ENCODE measurements at places on chromosomes 6 and 20.

DNA sequence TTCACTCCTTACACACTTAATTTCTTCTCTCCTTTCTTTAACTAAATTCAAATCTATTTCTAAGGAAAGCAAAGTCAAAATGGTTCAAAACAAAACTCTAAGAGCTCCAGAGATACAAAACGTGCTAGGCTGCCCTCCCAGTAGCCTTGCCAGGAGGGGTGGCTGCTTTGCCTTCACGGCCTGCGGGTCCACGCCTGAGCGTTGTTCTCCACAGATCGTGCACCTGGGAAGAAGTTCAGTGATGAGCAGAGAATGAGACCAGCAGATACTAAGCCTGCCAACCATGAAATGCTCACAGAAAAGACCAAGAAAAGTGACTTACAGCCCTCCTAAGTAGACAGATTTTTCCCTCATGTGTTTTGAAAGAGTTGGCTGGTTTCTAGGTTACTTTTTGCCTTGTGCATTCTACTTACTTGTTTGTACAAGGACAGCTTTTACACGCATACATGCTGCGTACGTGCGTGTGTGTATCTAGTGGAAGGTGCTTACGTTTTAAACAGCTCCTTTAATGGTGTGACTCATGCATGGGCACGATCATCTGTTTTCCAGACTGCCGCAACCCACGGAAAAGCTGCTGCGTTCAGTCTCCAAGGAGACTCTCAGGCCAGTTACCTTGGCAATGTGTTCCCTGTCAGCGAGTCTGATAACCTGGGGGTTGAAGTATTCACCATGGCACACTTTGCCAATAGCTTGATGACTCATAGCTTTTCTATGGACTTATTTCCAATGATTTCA lies 32.4 kb upstream of the PBOV1 start:
- no peak for DNase-seq
- H3K27me3 ChIP-seq, result peaks cover 7% of the 10 kb centered on the region
- H3K4me3 ChIP-seq, result no peak overlapping the region
- no peaks in the 10 kb centered on the region for H3K4me1 ChIP-seq
- H3K36me3 ChIP-seq, result no peaks in the 10 kb centered on the region
- no peak overlapping the region for H3K27ac ChIP-seq

GRCh38 chr6:125738276-125738675 lies 11.2 kb upstream of the HEY2 start:
- H3K4me3 ChIP-seq, result no peak overlapping the region
- H3K27me3 ChIP-seq, result peaks cover 35% of the 10 kb centered on the region
- no peaks in the 10 kb centered on the region for H3K36me3 ChIP-seq
- no peaks in the 10 kb centered on the region for H3K4me1 ChIP-seq

- no peaks in the 10 kb centered on the region for H3K36me3 ChIP-seq
- no peak for DNase-seq
- no peaks in the 10 kb centered on the region for H3K4me1 ChIP-seq
- no peak overlapping the region for H3K27ac ChIP-seq
Measured at GRCh38 chr20:722822-723644, 45.3 kb downstream of the SLC52A3 start.

DNA sequence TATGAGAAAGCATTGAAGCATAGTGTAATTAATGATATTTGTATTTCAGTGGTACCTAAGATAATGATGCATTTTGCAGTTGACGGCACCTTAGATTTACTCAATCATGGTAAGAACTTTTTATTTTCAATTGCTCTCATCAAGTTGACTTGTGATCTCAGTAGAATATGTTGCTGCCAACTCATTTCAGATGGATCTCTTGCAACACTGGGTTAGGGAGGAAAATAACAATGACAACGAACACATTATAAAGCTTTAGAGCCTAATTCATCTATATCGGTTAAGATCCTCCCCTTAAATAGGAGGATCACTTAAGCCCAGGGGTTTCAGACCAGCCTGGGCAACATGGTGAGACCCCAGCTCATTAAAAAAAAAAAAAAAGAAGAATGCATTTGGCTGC lies 18.0 kb upstream of the TBC1D22B start:
- H3K36me3 ChIP-seq, result no peaks in the 10 kb centered on the region
- no peak for DNase-seq
- H3K4me3 ChIP-seq, result no peak overlapping the region
- H3K27me3 ChIP-seq, result no peaks in the 10 kb centered on the region
- H3K4me1 ChIP-seq, result peaks cover 16% of the 10 kb centered on the region

- no peak overlapping the region for H3K4me3 ChIP-seq
- H3K4me1 ChIP-seq, result no peaks in the 10 kb centered on the region
- no peaks in the 10 kb centered on the region for H3K27me3 ChIP-seq
- no peak for DNase-seq
- H3K36me3 ChIP-seq, result no peaks in the 10 kb centered on the region
- no peak overlapping the region for H3K27ac ChIP-seq
Measured at GRCh38 chr6:73231986-73232391, 6.7 kb upstream of the KHDC1L start.

- H3K4me3 ChIP-seq, result no peak overlapping the region
- DNase-seq, result no peak
- H3K36me3 ChIP-seq, result peaks cover 20% of the 10 kb centered on the region
- no peaks in the 10 kb centered on the region for H3K27me3 ChIP-seq
- no peak overlapping the region for H3K27ac ChIP-seq
- H3K4me1 ChIP-seq, result no peaks in the 10 kb centered on the region
Measured at GRCh38 chr20:34491226-34491931, 24.8 kb upstream of the DYNLRB1 start.

DNA sequence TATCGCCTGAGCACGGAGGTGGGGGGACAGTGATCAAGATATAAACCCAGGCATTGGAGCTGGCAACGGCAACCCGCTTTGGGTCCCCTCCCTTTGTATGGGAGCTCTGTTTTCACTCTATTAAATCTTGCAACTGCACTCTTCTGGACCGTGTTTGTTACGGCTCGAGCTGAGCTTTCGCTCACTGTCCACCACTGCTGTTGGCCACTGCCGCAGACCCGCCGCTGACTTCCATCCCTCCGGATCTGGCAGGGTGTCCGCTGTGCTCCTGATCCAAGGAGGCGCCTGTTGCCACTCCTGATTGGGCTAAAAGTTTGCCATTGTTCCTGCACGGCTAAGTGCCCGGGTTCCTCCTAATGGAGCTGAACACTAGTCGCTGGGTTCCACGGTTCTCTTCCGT lies 48.9 kb upstream of the CD83 start:
- no peak overlapping the region for H3K4me3 ChIP-seq
- no peaks in the 10 kb centered on the region for H3K27me3 ChIP-seq
- no peaks in the 10 kb centered on the region for H3K4me1 ChIP-seq

- H3K4me3 ChIP-seq, result no peak overlapping the region
- H3K4me1 ChIP-seq, result no peaks in the 10 kb centered on the region
- no peak overlapping the region for H3K27ac ChIP-seq
- DNase-seq, result no peak
Measured at GRCh38 chr6:123616016-123616415, 20.7 kb downstream of the TRDN start.

DNA sequence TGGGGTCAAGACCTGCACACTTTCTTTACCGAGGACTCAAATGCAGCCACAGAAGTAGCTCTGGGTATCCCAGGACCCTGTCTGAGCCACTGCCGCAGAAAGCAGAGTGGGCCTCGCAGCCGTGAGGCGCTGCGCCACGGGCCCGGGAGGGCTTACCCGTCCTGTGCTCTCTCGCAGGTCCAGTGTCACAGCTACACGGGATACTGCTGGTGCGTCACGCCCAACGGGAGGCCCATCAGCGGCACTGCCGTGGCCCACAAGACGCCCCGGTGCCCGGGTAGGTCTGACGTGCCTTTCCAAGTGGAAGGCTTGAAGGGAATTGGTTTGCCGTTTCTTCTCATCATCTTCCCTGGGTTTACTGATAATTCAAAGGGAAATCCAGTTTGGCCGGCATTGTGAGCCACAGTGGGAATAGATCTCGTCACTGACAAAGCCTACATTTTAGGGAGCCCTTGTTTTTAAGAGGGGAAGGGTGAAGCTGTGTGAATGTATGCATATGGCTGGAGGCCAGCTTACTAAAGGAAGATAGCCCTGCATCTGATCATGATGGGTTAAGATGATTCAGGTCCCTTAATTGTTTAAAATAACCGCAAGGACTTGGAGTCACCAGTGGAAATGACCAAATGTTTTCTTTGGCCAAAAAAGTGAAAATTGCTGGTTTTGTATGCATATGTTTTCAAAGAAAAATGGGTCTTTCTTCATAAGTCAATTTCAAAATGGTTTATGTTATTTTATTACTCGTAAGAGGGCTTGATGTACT lies 86.6 kb downstream of the SMOC2 start:
- H3K36me3 ChIP-seq, result no peaks in the 10 kb centered on the region
- no peaks in the 10 kb centered on the region for H3K4me1 ChIP-seq
- no peak overlapping the region for H3K27ac ChIP-seq
- H3K4me3 ChIP-seq, result no peak overlapping the region

Data from Panc1 (cell line).